ENCODE measurements at places on chromosomes 3 and 15.
A peak's percentile ranks its signal among the peaks of the same experiment; 100 is the strongest.

DNA sequence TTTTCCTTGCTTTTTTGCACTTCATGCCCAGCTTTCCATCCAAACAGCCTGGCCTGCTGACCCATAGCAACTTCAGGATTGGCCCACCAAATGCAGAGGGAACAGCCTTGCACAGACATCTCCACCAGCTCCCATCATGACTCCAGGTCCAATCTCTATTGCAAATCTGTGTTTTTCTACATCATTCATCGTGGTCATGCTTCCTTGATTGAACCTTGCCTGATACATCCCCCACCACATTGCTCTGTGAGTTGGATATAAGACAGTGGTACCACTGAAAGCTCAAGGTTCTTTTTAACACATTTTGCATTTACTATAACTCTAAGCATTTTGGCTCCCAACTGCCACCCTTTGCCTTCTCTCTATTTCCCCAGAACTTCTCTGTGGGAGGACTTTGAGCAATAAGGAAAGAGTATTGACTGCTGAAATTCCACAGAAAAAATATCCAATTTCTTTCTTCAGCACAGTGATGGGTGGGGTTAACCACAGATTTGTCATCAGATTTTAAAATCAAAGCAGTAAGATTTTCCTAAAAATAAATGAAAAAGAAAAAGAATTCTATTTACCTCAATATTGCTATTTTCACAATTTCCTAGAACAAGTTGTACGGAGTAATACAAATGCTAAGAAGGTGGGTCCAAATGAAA, 114.6 kb upstream of the GALNT15 start:
- DNase-seq: no peak

DNA sequence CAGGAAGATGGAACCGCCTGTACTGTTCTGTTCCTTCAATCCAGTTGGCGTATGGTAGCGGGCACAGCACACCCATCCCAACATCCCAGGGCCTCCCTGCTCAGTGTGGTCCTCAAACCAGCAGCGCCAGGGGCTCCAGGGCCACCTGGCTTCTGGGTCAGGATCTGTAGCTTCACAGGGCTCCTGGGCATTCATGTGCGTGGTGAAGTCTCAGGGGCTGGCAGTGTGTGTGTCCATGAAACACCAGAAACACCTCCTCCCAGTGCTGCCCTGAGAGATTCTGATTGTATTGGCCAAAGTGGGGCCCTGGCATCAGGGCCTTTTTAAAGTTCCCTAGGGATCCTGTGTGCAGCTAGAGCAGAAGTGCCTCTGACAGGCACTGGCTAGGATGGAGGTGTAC, 42.1 kb downstream of the ABTB1 start:
- DNase-seq: no peak

DNA sequence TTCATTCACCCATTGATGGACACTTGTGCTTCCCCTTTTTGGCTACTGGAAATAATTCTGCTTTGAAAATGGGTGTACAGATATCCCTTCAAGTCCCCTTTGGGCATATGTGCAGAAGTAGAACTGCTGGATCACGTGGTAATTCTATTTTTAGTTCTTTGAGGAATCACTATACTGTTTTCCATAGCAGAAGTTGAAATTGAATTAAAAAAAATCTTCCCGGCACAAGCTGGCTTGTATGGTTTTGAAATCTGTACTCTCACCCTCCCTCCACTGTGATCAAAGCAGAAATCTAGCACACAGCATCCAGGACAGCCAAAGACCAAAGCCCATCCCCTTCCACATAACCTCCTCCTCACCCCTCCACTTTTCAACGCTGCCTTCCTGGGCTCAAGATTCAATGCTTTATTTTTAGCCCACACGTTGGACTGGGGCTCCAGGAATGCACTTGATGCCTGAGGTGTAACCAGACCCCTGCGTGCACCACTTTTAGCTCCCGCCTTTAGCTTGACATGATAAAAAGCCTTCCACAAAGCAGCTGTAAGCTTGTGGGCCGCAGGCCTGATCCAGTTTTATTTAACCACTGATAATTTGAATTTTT, 29.9 kb downstream of the TMEM40 start:
- no peak for DNase-seq

DNA sequence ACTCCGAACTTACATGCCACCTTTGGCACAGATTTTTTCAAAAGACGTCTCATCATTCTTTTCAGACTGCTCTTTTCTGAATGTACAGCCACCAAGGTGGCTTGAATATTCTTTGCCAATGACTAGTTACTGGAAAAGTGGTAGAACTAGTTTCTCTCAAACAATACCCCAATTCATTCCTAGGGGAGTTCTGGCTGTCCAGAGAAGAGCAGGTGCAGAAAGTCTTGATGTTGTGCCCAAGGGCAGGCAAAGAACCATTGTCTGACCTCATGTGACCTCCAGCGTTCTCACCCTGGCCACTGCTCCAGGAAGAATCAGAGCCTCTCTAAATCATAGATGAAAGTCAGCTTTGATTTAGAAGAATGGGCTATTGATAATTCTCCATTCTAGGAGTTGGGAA, 5.5 kb downstream of the LMOD3 start:
- peak; percentile 14 for DNase-seq

DNA sequence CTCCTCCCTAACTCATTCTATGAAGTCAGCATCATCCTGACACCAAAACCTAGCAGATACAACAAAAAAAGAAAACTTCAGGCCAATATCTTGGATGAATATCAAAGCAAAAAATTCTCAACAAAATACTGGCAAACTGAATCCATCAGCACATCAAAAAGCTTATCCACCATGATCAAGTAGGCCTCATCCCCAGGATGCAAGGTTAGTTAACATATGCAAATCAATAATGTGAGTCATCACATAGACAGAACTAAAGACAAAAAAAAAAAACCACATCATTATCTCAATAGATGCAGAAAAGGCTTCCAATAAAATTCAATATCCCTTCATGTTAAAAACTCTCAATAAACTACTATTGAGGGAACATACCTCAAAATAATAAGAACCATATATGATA, 306.8 kb upstream of the TMC3 start:
- DNase-seq: no peak

DNA sequence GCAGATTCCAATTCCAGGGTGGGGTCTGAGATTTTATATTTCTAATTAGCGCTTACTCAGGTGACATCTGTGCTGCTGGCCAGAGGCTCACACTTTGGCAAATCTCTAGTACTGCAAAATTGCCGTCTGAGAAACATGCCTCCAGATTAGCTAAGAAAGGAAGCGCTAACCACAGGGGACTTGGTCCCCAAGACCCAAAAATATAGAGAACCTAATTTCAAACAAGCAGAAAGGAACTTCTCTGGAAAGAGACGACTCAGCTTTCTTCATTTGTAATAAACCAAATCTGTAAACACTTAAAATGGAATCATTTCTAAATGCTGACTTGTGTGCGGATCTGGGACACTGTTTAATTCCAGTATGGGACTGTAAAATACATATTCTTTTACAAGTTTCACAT, 55.7 kb downstream of the B3GNT5 start:
- DNase-seq: no peak

All from amygdala (tissue), 56 donors.